Trophoblast cell (in vitro differentiated cells and primary cell): ENCODE measurements at places on chromosomes 16 and 17.

DNA sequence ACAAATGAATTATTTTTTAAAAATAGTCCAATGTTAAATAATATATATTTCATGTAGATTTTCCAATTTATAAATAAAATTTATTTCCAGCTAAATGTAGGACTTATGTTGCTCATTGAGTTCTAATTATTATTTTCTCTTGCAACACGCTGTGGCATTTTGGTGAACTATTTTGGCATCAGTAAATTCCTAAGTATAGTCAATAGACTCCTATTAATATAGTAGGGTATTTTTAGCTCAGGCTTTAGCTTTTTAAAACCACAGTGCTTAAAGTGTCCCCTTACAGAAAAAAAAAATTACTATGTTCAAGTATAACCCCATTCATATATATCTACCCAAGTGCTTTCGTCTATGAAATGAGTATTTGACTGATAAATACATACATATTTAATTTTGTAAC, 919.2 kb upstream of the SOX9 start:
- no peak for DNase-seq

- DNase-seq = no peak
Observed at GRCh38 chr17:949623-950303, 29.8 kb downstream of the NXN start.

DNA sequence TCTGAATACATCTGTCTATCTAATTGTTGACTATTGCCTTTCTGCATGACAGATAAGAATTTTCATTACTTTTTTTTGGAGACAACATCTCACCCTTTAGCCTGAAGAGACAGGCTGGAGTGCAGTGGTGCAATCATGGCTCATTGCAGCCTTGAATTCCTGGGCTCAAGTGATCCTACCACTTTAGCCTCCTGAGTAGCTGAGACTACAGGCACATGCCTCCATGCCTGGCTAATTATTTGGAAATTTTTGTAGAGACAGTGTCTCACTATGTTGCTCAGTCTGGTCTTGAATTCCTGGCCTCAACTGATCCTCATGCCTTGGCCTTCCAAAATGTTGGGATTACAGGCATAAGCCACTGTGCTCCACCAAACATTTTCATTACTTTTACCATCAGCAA, 99.8 kb upstream of the ELAC2 start:
- DNase-seq = peak; percentile 95

GRCh38 chr17:59863616-59864015, 29.1 kb downstream of the TUBD1 start:
- no peak for DNase-seq

DNA sequence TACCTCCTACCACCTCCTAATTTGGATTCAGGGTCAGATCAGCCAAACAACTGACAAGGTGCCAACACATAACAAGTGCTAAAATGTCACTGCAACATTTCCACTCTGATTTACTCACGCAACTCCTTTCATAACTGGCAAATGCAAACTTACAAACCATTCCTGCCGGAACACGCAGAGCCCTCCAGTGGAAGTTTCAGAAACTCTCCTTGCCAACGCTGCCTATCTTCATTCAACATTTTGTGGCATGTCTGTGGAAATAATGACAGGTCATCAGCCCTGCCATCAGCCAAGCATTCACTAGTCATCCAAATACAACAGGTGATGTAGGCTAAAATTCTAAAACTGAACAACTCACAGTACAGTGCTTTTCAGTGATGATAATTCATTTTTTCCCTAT, 37.7 kb upstream of the OR3A1 start:
- DNase-seq = no peak

GRCh38 chr17:75777296-75777922, 7.2 kb upstream of the UNK start:
- no peak for DNase-seq

DNA sequence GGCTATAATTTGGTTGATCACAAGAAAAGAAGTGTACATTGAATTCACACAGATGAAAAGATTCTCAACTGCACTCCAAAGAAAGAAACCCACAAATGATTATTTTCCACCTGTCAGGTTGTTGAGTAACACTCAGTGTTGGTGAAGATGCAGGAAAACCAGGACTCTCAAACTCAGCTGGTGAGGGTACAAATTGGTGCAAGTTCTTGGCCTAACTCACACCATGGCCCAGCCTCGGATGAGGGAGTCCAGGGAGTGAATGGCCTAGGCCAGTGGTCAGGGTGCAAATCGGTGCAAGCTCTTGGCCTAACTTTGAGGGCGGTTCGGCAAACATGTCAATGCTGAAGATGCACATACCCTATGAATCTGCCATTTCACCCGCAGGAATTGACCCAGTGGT, 8.6 kb downstream of the SCNN1B start:
- no peak for DNase-seq

DNA sequence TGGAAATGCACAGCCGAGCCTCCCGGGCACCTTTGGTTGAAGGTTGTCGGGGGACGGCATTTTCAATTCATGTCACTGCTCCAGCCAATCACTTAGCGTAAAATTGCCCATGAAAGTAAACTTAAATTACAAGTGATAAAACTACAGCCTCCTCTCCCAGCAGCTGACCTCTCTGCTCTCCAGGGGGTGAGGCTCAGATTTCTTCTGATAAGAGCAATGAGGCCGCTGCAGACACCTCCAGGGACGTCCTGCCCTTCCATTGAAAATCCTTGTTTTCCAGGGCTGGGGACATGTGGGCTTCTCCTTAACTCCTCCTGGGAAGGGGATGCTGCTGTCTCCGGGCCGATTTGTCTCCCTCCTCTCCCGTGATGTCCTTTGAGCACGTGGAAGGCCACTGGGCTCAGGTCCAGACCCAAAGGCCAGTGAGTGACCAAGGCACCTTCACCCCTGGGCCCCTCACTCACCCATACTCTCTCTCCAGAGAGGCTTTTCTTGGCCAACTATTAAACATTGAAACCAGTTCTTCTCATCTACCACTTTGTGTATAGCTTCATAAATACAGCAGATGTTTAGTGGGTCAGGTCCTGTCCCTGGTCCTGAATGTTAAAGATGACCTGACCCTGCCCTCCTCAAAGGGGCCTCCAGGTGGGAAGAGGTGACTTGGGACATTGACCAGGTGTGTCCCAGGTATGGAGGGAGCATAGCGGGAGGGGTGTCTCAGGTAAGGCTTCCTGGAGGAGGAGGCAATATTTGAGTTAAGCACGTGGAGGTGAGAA, 52.3 kb downstream of the MGAT5B start:
- DNase-seq = no peak

DNA sequence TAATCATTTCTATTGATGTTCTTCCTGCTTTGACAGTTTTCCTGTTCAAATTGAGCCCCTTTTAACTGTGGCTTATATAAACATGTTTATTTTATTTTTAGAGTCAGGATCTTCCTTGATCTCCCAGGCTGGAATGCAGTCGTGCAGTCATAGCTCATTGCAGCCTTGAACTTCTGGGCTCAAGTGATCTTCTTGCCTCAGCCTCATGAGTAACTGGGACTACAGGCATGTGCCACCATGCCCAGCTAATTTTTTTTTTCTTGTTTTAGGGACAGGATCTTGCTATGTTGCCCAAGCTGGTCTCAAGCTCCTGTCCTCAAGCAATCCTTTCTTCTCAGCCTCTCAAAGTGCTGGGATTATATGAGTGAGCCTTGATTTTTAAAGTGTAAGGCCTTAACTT, 14.7 kb downstream of the PHKB start:
- DNase-seq = peak; percentile 24

- DNase-seq = peak; percentile 83
Observed at GRCh38 chr16:58264961-58265479, 29.8 kb downstream of the PRSS54 start.
